ENCODE measurements at places on chromosomes 16 and 17. TPM values are rescaled to one million over a fixed set of nuclear protein-coding genes. Genes with fewer than 3 reads are reported as not detected.

The DNAH17 gene
- total RNA-seq, result 0.05 TPM

The CCL5 gene
- total RNA-seq, result 1.6 TPM

The P2RX5 gene
- total RNA-seq, result 1.2 TPM

The SRCIN1 gene
- total RNA-seq, result not detected

The HOXB1 gene
- total RNA-seq, result not detected

The QPRT gene
- 6.0 TPM for total RNA-seq

The SLFN12L gene
- total RNA-seq, result 0.05 TPM

The KRT32 gene
- total RNA-seq, result not detected

The NPIPA5 gene
- 10.2 TPM for total RNA-seq

The USP22 gene
- 189 TPM for total RNA-seq

The SOX15 gene
- not detected for total RNA-seq

The LGALS9B gene
- not detected for total RNA-seq

The PMP22 gene
- 271 TPM for total RNA-seq

The MEFV gene
- not detected for total RNA-seq

The NPTX1 gene
- 35.0 TPM for total RNA-seq

The RGS11 gene
- 3.9 TPM for total RNA-seq

The FAM222B gene
- total RNA-seq, result 39.8 TPM

Measured in glomerular endothelial cell (primary cell).